CD4-positive, alpha-beta T cell treated with Interleukin-17A for 1 hour (primary cell): ENCODE measurements at places on chromosomes 3 and 15.

- DNase-seq, result peak; percentile 46
These were observed 94.5 kb upstream of the ADAMTSL3 start for GRCh38 chr15:83559310-83559966.

DNA sequence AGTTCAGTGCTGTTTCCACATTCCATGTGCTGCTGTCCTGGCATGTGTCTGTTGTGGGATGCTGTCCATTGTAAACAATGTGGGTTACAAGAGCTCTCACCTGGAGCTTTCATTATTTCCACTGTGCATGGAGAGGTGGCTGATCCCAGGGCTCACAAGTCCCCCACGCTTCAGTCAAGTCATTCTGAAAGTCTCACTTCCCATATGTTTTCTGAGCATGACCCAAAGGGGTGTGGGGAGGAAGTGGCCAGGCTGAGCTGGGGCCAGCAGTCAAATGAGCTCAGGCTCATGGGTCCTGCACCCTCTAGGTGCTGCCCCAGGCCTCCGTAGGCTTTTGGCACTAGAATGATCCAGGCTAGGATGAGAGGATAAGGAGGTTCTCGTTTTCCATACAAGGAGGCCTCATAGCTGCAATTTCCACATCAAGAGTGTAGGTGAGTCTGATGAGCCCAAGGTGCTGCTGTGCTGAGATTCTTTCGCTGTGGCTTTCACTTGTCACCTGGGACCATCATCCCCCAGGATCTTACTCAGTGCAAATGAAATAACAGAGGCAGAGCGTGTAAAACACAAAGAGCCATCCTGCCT is 22.0 kb downstream of the STARD5 start:
- peak; percentile 38 for DNase-seq

DNA sequence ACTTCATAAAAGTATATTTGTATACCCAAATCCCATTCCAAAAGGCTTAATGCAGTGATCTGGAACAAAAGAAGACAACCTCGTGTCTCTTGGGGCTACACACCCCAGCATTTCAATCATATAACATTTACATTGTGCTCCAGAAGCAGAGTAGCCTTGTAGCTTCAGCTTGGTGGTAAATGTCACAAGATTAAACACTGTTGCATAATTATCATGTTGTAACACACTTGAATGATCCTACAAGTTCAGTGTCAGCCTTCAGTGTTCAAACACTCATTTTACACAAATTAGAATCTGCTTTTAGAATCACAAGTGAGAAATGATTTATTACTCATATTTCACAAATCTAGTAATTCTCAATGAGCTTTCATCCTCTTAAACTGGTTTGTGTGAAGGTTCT is 122.6 kb downstream of the CNTN3 start:
- no peak for DNase-seq

DNA sequence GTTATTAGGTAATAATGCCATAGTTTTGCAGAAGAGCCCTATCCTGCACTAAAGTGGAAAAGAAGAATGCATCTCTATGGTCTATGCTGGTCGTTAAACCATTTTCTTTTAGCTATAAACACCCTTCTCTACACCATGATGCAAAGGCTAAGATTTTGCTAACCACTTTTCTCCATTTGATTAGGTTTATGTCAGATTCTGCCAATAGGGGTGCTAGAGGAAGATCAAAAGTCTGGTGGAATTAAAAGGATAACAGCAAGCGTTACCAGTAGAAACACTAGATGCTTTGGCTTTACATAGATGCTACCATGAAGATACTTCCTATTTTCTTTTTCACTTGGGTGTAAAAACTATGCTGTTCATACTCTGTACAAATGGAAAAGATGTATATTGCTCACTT is 669.8 kb upstream of the ARPP21 start:
- no peak for DNase-seq

GRCh38 chr15:90774731-90775514 is 57.8 kb downstream of the BLM start:
- DNase-seq, result no peak

GRCh38 chr3:71879089-71879488 is 94.1 kb upstream of the PROK2 start:
- DNase-seq, result no peak
